NCI-H345 (cell line): ENCODE measurements at places on chromosomes 6 and 20.

- DNase-seq, result no peak
Measured at GRCh38 chr20:63295422-63295821, 2.4 kb downstream of the COL20A1 start.

DNA sequence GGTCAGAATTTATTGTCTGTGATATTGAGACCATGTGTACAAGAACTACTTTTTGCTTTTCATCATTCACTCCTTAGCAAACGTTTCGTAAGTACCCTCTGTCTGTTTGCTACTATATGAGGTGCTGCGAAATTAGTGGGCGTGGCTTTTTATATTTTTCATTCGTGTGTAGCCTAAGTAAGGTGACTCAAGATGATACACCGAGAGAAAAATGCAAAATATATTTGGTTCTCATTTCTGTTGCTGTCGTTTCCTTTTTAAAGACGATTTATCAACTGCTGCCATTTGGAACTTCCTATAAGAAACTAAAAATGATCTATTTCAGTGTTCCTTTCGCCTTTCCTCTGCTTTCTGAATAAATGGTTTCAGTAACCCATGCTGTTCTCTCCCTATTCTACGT is 61.2 kb downstream of the VAPB start:
- no peak for DNase-seq

DNA sequence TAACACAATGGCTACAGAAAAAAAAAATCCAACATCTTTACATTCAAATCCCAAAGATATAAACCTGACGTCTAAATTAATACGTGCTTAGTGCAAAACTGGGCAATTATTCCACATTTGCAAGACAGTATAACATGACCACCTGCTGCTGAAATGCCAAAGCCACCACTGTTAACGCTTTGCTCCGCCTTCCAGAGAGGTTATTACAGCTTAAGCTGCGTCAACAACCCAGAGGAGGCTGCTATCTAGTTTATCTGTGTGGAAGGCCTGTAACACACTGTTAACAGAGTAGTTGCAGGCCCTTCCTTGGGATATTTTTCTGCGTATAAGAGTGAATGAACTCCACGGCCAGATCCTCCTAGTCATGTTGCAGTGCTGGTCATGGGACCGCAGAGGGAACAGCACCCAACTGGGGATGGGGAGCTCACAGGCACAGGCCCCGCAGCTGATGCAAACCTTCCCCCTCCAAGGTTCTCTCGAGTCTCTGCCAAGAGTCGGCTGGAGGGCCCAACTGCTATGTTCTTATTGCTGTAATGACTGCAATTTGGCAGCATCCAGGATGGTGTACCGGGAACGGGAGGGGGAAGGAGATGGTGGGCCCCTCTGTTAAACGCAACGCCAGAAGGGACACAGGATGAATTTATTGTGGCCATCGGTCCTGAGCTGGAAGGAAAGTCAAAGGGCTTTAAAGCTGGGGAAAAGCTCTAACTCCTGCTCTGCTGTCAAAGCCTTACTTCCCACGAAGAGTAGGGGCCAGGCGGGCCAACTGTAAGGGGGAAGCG is 993 bp upstream of the NCOA7 start:
- peak; percentile 85 for DNase-seq

DNA sequence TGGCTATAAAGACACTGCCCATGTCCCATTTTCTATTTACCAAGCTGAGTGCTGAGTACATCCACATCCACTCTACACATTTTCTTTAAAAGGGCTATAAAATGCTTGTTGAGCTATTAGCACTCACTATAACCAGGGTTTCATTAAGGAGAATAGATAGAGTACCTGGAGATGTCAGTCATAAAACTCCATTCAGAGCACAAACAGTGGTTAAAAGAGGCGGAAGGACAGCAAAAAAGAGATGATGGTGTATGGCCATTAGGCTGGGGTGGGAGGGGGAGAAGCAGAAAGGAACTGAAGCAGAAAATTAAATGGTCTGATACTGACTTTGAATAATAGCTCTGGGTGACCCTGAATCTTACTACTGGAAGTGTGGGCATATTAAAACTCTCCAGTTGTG is 609.9 kb upstream of the MAP3K7 start:
- no peak for DNase-seq

DNA sequence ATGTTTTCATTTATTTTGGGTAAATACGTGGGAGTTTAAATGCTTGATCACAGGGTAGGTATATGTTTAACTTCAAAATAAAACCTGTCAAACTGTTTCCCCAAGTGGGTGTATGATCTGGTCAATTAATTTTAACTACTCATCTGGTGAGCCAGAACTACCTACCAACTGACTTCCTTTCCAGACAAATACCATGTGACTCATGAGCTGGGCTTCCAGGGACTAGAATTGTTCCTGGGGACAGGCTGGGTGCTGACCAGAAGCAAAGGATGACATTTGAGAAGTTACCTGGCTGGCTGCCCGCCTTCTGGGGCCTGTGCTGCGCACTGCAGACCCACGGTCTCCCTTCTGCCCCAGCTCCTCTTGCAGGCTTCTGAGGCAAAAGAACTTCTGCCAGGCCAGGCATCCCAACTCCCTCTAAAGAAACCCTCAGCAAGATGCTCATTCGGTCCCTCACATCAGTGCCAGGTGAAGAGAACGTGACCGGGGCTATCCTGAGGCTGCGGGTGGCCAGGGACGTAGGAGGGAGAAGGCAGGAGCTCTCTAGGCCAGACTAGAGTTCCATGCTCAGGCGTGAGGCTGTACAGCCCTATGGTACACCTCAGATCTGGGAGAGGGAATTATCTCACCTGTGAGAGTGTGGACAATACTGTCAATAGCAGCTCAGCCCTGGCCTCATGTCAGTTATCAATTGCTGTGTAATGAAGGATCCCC is 103.6 kb downstream of the JPH2 start:
- DNase-seq, result no peak

DNA sequence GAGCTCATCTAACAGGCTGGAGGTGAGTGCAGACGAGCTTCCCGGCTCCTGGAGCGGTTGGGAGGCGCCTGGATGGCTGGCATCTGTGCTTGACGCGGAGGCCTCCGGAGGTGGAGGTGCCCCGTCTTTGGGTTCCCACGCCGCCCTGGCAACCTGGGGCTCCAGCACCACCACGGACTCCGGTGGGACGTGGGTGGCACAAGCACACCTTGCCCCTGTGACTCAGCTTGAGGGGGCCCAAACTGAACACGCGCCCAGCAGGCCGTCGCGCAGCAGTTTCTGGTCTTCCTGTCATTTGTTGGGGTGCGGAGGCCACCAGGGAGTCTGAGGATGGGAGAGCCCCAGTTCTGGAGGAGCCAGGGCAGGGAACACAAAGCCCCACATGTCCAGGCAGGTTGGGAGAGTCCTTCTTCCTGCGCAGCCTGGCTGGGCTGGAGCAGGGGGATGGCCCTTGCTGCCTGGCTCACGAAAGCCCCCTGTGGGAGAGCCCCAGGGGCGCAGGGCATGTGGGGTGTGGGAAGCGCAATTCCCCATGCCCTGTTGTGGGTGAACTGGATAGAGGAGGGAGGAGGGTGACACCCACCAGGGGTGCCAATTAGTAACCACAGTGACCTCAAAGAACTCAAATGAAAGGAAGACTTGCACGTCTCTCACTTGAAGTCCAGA is 1378.6 kb upstream of the DEFB115 start:
- no peak for DNase-seq

- DNase-seq, result peak; percentile 46
Measured at GRCh38 chr20:43583982-43584432, 6.7 kb upstream of the IFT52 start.
